ENCODE measurements at places on chromosomes 6 and 20.
A peak's percentile ranks its signal among the peaks of the same experiment; 100 is the strongest.

DNA sequence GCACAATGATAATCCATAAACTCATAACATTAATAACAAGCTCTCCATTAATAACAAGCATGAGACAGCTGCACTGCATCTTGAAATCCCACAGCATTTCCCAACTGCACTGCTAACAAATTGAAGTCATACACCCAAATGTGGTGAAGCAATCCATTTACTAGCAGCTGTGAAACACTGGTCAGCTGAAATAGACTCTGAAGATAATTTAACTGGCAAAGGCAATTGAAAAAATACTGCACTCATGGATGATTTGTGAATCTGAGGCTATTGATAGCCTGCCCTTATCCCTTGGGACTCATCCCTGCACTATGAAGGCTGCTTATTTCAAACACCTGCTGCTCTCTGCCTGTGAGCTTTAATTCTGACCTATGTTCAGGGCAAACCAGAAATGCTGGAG lies 49.1 kb upstream of the PLCB1 start:
- DNase-seq = no peak

GRCh38 chr6:139062932-139063646 lies 34.5 kb downstream of the ABRACL start:
- DNase-seq = no peak

DNA sequence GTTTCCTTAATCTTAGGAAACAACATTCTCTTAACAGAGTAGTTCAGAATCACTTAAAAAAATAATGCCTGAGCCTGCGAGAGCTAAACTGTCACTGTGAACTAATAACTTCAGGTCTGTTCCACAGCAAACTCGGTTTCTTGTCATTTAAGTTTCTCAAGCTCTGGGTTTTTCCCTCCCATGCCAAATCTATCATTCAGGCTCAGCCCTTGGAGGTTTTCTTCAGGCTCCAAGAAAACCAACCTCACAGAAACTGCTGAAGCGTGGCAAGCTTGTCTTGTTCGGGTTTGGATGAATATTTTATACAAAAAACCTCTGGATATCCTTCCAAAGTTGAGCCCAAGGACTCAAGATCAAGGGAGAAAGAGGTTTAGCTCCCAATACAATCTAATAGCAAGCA lies 99.7 kb upstream of the SNX9 start:
- DNase-seq = no peak

DNA sequence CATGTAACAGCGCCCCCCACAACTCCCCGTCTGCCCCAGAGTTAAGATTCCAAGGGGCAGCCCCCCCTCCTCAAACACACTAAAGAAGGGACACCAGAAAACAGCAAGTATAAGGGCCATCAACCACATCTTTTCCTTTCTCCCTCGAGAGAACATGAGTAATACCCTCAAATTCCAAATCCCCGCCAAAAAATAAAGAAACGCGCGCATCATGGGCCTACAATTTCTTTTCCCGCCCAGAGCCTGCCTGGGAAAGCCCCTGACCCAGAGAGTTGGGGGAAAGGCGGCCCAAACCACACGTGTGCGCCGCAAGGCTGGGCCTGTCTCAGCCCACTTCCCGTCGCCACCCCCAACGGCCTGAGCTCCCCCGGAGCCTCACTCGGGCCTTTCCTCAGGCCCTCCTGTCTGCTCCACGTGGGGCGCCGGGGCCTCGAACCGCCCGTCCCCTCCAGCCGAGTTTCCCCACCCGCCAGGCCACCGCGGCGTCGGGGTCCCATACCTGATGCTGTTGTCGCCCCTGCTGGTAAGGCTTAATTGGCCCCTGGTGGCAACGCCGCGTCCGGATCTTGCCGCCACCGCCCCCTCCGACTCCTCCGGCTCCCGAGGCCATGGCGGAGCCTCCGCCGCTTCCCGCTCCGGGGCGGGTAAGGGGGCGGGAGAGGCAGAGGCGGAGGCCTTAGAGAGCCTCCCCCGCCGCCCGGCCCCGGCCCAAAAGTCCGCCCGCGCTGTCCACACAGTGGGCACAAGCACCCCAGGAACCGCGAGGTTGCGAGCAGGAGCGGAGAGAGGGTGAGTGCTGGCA lies 746 bp downstream of the NUP153 start:
- peak; percentile 50 for DNase-seq

GRCh38 chr6:157531169-157531985 lies 150.4 kb downstream of the ZDHHC14 start:
- DNase-seq = no peak

Measured in left ventricle myocardium inferior (tissue), 1 donor.